ENCODE measurements at places on chromosomes 13 and 19. TPM values are rescaled to one million over a fixed set of nuclear protein-coding genes. Genes with fewer than 3 reads are reported as not detected.

DNA sequence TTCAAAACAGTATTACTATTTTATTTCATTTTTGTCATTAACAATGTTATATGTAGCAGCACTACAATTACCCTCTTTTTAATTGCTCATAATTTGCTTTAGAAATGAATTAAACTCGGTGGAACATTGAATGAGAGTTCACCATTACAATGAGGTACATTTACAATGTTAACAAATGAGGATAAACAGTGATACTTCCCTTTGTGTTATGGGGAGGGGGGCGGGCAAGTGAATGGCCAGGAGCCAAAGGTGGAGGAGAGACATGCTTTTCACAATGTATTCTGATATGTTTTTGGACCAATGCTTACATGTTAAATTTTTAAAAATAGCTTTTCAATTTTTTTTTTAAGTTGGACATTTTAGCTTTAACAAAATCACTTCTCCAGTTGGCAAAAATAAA, 34.2 kb downstream of the NALCN start:
- no peak for DNase-seq

Gene IL17D
- 7.6 TPM for total RNA-seq

DNA sequence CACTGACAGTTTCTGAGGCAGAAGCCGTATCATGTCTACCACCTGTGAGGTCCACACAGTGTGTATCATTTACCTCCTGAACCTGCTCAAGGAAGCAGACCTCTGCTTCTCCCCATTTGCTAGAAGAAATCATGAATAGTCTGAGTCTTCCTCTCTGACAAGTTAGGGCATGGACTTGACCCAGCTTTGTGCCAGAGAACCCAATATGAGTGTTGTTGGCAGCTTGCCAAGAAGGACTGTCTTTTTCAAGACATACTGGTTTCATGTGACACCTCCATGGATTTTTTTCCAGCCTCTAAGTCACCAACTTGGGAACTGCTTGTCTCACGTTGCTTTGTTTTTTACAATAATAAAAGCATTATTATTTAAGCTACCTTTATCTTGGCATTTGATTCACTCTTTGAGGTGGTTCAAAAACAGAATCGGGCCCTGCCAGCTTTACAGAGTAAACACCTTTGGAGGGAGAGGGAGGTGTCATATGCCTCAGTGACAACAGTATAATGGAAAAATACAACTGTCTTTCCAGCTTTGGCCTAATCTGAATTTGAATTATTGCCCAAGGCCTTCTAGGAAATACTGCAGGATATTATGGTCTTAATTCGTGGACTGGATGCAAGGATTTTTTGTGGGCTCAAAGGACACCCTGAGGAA, 9.6 kb downstream of the ZNF211 start:
- no peak for DNase-seq

DNA sequence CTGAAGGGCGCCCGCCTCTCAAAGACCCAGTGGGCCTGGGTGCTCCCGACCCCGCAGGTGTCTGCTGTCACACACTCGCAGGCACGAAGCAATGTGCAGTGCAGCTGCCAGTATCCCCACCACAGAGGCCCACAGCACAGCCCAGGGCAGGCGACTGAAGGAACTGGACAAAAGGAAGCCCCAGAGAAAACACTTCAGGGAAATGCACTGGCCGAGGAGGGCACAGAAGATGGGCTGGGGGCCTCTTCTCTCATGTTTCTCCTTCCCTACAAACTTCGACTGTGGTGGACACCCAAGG, 10.0 kb downstream of the AKAP8 start:
- DNase-seq = no peak

- no peak for DNase-seq
Observed at GRCh38 chr19:16930753-16931152, 42.0 kb downstream of the F2RL3 start.

Gene TSHZ3
- 18.6 TPM for total RNA-seq

Gene MEGF8
- 43.7 TPM for total RNA-seq

DNA sequence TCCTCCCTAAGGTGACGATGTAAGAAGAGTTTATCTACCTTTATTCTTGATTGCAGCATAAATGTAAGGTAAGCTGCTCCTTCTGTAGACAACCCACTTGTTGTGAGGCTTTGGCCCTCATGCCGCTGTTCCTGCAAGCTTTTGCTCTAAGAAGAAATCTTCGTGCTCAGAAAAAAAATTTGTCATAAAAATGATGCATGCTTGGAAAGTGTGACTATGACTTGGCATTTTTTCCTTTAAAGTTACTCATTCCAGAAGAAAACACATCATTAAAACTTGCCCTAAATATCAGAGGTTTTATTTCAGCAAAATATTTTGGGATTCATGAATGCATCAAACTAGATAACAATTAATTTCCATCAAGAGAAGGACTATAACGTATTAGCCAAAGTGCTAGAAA, 39.8 kb downstream of the KCTD12 start:
- no peak for DNase-seq

Gene FFAR1
- not detected for total RNA-seq

DNA sequence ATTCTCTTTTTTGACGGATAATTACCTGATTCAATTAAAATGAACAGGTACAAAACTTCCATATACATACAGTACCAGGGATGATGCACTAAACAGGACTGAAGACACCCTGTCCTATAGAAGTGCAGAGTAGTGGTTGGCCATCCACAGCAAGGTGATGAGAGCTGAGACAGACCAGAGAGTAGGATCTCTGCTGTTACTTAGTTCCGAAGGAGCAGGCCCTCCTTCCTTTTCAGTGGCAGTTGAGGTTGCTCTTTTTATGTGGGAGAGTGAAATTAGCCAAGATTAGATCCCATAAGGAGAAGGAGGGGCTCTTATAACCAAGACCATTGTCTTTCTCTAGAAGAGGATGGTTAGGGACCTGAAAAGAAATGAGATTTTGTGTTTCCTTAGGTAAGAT, 4.0 kb downstream of the PDS5B start:
- DNase-seq = no peak

DNA sequence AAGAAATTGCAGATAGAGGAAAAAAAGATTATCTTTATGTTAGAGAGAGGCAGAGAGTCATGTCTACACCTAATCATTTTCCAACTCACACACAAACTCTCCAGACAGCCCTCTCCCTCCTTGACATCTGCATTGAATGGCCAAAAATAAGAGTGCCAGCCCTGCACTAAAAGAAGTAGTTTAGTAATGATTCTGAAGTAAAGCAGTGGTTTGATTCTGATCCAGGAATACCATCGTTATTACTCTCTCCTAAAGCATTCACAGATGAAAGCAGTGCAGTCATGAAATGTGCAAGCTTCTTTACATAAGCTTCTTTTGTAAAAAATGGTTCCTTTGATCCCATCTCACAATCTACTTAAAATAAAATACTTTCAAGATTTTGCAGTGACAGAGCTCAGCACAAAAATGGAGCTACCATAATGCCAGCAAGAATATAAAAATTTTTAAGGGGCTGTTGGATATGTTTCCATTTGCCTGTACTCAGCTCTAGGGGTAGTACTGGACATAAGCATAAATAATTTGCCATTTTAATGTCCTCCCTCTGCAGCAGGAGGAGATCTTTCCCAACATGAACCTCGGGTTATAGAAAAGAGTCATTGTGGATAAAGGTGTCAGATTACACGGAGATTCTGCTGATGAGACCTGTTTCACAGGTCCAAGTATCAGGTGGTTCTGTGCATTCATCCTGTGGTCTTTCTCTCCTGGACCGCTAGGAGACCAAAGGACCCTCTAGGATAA, 406.3 kb downstream of the DCT start:
- no peak for DNase-seq

Gene LAMP1
- total RNA-seq = 55.1 TPM

Measured in occipital lobe (tissue), 3 donors.